ENCODE measurements at places on chromosomes 7 and 10.

DNA sequence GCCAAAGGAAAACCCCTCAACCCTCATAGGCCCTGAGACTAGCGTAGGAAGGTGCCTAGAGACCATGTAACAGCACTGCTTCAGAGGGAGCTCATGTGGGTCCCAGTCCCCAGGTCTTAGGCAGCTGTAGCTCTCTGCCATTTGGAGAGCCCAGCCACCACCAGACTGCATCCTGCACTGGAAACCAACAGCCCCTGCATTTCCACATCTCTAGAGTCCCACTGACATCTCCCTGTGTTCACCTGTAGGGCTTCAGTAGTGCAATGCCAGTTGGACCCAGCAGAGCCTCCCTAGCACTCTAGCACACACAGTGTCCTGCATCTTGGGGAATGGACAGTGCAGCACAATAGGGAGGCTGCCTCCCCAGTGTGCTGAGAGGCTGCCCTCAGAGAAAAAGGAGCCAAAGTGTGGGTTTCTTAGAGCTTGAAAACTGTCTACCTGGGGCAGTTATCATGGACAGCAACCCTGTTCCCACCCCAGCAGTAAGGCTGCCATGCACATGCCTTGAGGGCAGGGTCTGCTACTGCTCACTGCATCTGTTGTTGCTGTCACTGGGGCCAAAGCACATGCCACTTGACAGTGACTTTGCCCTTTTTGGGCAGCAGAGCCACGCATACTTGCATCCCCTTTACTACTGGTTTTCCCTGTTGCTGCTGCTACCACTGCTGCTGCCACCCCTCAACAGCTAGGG lies 46.7 kb upstream of the ANTXRL start:
- peak; percentile 0 for DNase-seq

DNA sequence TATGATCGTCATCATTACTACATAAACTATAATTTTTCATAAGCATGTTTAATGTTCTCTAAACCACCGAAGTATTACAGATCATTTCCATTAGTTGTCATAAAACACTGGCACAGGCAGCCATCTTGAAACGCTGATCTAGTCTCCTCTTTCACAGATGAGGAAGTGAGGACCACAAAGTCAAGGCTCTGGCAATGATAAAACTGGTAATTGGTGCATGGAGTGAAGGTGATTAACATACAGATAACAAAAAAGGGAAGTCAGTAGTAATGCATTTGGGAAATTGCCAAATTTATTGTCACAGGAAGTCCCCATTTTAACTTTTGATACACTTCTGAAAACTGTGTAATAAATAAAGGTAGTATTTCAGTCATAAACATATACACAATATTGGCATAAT lies 49.3 kb downstream of the FBXL13 start:
- DNase-seq = no peak

GRCh38 chr7:114369294-114369693 lies 45.3 kb upstream of the FOXP2 start:
- DNase-seq = no peak

DNA sequence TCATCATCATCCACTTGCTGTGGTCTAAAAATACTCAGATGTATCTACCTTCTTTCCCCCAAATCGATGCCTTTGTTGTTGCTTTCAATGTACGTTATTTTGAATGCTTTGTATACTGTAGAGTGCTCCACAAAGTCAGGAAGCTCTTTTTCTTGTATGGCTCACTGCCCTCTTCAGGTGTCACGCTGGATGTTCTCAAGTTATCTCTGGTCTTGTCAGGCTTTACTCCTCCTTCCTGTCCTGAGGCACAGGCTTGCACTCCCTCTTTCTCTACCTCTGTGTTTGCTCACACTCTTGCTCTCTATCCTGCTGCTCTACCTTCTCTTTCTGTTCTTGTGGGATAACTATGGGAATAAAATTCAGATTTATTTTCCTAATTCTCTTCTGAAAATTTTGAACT lies 381.3 kb downstream of the NRG3 start:
- DNase-seq = no peak

- no peak for DNase-seq
These were observed 144.7 kb downstream of the MDFIC start for GRCh38 chr7:115066634-115067033.

- no peak for DNase-seq
These were observed 316.7 kb upstream of the TPK1 start for GRCh38 chr7:145152589-145152988.

GRCh38 chr7:33495207-33495606 lies 365.8 kb downstream of the BBS9 start:
- no peak for DNase-seq

Measured in activated naive CD8-positive, alpha-beta T cell treated with anti-CD3 and anti-CD28 coated beads, Interleukin-2, amount 50 U/mL, for 24 hours (primary cell).